ENCODE measurements at places on chromosomes 5 and 9. TPM values are rescaled to one million over a fixed set of nuclear protein-coding genes. Genes with fewer than 3 reads are reported as not detected.
A peak's percentile ranks its signal among the peaks of the same experiment; 100 is the strongest.

GRCh38 chr5:43649256-43649655, 46.3 kb downstream of the NNT start:
- no peak for ATAC-seq

DNA sequence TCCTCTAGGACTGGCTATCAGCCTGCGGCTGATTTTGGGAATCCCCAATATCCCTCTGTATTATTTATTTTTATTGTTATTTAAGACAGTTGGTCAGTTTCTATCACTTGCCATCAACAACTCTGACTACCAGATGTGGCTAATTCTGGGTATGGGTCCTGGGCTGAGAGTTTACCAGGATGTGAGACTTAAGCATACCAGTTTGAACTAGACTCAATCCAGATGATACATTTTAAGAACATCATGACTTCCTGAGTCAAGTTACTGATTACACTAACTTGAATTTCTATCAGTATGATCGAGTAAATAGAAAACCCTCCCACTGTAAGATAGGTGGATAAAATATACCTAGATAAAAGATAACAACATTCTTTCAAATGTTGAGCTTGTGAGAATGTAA, 634.0 kb downstream of the MAT2B start:
- no peak for ATAC-seq

DNA sequence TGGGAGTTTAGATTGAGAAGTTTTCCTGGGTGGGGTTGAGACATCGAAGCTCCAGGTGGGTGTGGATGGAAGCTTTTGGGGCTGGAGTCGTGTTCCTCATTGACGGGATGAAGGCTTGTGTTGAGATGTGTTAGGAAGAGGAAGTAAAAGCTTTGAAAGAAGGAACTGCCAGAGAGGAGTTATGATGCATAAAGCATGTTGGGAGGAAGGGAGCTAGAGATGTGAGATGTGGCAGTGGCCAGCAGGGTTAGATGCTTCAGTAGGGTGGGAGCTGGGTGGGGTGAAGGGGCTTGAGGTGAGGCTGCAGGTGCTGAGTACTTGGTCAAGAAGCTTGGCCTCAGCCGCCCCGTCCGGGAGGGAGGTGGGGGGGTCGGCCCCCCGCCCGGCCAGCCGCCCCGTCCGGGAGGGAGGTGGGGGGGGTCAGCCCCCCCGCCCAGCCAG, 56.7 kb downstream of the HSPA4 start:
- ATAC-seq: no peak

- no peak for ATAC-seq
Measured at GRCh38 chr5:72122602-72123001, 15.3 kb downstream of the MAP1B start.

DNA sequence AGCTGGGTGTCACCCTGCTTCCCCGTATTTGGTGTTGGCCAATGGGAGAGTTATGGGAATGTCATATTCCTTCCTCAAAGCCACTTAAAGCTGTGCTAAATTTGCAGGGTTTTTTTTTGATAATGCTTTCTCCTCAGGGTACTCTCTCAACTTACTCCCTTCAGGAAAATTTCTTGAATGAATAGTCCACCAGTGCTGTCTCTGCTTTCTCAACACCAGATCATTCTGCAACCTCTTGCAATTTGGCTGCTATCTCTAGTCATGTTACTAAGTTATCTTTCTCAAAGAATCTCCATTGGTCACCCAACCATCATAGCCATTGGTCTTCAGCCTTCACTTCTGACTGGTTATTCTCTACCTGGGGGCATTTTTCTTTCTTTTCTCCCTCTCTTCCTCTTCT, 13.4 kb upstream of the TNFAIP8 start:
- ATAC-seq: no peak

DNA sequence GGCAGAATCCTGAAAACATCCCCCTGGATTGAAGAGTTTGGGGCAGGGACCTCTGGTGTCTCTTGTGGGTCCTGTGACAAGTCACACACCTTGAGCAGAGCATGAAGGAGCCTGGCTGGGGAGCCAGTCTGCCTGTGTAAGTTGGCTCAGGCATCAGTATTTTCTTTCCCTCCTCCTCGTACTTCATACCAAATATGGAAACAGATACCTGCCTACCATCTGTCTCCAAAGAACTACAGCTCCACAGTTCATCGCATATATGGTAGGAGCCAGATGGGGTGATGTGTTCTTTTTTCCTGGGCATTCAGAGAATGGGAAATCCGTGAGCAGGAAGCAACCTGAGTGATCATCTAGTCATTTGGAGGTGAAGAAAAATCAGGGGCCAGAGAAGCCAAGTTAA, 177.3 kb upstream of the RAD23B start:
- ATAC-seq: no peak

GRCh38 chr5:125298258-125298657, 551.8 kb upstream of the ZNF608 start:
- no peak for ATAC-seq

DNA sequence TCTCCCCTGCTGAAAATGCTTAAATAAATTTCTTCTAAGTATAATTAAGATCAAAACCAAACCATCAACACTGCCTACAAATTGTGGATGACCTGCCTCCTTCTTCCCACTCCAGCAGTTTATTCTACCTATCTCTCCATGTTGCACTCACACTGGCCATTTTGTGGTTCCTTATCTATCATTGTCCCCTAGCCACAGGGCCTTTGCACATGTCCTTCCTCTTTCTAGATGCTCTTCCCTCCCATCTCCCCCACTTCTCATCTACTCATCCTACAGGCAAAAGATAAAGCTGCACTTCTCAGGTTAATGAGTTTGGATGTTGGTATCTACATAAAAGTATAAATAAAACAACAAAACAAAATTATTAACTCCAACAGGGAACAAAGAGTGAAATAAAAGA, 70.6 kb upstream of the CCNG1 start:
- no peak for ATAC-seq

DNA sequence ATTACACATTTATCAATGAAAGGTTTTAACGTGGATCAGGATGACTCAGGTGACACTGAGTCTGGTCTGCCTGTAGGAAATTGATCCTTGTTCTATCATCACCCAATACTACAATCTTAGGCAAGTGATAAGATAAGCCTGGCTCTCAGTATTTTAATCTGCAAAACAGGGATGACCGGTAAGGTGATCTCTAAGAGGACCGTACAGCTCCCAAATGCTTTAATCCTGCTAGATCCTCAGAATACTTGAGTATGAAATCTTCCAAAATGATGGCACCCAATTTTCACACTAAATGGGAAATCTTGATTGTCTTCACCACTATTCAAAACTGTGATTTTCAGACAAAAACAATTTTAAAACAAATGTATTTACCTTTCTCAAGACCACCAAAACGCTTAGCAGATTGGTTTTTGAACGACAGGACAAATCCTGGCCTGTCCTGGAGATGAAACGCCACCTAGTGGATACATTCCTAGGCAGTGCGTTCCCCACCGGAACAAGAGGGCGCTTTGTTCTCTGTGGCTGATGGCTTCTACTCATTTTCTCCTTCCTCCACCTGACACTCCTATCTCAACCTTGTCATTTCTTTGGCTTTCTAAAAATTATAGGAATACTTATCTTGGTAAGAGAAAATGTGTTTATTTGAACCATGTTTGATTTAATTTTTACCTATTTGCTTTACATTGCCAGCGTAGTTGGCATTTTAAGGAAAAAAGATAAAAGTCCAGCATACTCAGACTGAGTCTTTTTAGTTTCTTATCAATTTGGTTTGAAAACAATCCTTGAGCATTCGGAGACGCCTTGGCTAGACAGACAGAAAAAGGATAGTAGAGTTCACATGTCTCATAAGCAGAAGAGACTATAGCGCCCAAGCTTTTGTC, 41.2 kb upstream of the VCAN start:
- ATAC-seq: peak; percentile 76

Gene KIF27
- total RNA-seq: 2.6 TPM

Gene CRAT
- 21.8 TPM for total RNA-seq

Gene SPINK1
- not detected for total RNA-seq

Gene ROPN1L
- total RNA-seq: 0.66 TPM

Gene GPRIN1
- total RNA-seq: 4.8 TPM

Gene PROB1
- 4.7 TPM for total RNA-seq

All from activated T-helper 17 cell treated with anti-CD3 and anti-CD28 coated beads, Interleukin-2, amount 50 U/mL, for 72 hours (primary cell).